Right renal cortex interstitium (tissue), 3 donors: ENCODE measurements at places on chromosomes 12 and 14. TPM values are rescaled to one million over a fixed set of nuclear protein-coding genes. Genes with fewer than 3 reads are reported as not detected.

Gene IL22
- not detected for polyA plus RNA-seq

Gene IL26
- not detected for polyA plus RNA-seq

GRCh38 chr12:1488908-1489381 is 105.4 kb downstream of the FBXL14 start:
- DNase-seq: no peak

DNA sequence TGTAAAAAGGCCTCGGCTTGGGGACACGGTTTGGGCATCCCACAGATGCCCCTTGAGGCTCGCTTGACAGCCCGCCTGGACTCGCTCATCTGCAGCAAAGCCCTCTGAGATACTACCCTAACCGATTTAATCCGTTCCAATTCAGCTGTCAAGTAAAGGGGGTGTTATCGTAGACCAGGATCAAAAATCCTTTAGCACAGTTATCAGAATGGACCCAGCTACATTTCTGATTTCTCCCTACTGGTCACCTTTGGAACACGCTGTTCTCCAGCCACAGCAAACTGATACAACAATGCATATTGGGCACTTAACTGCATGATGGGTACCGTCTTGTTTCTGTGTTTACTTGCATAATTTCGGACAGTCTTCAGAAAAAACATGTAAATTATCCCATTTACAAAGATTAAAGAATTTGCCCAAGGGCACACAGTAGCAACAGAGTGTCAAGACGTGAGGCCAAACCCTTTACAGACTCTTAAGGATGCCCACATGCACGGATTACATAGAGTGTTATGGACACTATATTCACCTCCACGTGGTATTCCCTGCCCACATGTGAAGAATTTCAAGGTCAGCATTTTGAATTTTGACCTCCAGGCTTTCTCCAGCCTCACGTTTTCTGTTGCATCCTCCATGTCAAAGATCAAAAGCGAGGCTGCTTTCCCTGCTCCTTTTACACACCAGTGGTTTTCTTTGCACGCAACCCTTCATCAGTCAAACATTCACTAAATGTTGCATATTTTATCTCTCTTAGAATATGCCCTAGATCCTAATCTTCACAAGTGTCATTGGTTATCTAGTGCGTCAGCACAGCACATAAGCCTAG is 3.2 kb upstream of the DUSP6 start:
- DNase-seq: no peak

- no peak for DNase-seq
Measured at GRCh38 chr14:96148631-96149030, 56.0 kb upstream of the BDKRB2 start.

DNA sequence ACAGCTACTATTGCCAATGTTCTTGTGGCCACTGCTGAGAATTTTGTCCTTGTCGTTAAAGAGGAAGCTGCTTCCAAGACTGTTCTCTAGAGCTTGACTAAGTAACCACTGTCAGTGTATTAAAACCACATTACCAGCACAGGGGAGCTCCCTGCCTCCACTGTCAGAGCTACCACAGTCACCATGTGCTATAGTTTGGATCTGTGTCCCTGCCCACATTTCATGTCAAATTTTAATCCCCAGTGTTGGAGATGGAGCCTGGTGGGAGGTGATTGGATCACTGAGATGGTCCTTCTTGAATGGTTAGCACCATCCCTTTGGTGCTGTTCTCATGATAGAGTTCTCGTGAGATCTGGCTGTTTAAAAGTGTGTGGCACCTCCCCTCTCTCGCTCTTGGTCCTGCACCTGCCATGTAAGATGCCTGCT is 23.2 kb upstream of the RAP1B start:
- no peak for DNase-seq
